LoVo (cell line): ENCODE measurements at places on chromosomes 6 and 20.

DNA sequence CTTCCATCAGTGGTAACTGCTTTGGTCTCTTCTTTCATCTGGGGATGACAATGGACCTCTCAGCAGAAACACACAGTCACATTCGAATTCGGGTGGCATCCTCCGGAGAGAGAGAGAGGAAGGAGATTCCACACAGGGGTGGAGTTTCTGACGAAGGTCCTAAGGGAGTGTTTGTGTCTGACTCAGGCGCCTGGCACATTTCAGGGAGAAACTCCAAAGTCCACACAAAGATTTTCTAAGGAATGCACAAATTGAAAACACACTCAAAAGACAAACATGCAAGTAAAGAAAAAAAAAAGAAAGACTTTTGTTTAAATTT is 6.1 kb downstream of the EDN1 start:
- peak; percentile 89 for DNase-seq

DNA sequence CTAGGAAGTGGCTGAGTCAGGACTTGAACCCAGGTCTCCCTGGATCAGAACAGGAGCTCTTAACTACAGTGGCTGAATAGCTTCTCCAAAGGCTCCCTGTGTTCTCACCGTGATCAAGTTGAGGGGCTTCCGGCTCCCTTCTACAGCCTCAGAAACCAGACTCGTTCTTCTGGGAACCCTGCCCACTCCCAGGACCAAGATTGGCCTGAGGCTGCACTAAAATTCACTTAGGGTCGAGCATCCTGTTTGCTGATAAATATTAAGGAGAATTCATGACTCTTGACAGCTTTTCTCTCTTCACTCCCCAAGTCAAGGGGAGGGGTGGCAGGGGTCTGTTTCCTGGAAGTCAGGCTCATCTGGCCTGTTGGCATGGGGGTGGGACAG is 44.6 kb upstream of the TTPAL start:
- no peak for DNase-seq

- no peak for DNase-seq
Measured at GRCh38 chr20:39691151-39691862, 729.2 kb downstream of the DHX35 start.

GRCh38 chr20:57326667-57327455 is 2.7 kb upstream of the SPO11 start:
- DNase-seq: peak; percentile 91

DNA sequence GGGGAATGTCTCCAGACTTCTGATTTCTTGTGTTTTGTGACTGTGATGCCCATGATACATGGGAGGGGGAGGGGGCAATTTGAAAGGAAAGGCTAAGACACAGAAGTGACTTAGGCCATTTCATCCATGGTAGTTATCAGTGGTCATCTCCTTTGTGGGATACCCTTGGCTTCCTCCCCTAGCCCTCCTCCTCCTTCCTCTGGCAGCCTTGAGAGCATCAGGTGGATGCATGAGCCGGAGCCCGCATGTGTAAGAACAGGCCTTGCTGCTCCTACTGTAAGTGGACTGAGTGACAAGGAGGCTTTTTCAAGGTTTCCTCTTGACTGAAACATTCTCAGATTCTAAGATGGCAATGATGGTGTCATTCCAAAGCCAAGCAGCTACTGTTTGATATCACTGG is 874 bp downstream of the CD83 start:
- DNase-seq: no peak

DNA sequence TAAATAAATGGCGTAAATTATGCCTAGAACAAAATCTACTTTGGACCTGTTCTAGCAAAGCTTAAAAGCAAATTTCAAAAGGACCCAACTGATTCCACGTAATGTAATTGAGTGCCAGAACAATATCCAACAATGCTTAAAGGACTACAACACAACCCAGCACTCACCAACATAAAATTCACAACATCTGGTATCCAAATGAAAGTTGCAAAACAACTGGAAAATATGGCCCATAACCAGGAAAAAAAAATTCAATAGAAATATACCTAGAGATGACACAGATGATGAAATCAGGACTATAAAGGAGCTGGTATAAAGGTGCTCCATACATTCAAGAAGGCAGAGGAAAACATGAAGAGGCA is 14.1 kb downstream of the TUBB2B start:
- DNase-seq: no peak

DNA sequence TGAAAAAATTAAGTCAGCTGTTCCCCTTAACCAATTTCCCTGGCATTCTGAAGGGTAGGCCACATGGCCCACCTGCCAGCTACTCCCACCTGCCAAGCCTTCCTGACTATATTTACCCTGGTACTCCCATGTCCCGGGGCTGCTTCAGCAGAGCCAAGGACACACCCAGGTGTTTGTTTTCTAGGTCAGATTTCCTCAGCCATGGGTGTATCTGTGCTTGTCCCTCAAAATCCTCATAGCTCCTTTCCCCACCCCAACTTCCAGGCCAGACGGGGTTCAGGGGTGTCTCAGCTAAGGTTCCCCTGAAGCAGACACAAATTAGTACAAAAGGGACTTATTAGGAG is 139.4 kb upstream of the CDYL start:
- DNase-seq: no peak

- no peak for DNase-seq
Measured at GRCh38 chr6:90484903-90485302, 102.0 kb downstream of the MAP3K7 start.

DNA sequence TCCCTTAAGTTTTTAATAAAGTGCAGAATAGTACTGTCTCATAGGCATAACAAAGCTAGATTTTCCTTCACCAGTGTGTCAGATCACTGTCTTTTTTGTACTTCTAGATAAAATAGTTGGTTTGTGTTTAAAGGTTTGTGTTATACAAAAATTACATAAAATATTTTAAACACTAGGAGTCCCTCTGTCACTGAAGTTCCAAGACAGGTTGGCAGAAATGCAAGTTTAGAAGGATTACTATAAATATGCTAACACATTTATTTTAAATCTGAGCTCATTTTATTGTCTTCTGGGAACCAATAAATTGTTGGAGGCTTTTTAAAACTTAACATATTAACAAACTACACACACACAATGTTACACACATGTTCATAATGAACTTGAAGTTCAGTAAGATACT is 30.8 kb upstream of the RUNX2 start:
- DNase-seq: no peak

DNA sequence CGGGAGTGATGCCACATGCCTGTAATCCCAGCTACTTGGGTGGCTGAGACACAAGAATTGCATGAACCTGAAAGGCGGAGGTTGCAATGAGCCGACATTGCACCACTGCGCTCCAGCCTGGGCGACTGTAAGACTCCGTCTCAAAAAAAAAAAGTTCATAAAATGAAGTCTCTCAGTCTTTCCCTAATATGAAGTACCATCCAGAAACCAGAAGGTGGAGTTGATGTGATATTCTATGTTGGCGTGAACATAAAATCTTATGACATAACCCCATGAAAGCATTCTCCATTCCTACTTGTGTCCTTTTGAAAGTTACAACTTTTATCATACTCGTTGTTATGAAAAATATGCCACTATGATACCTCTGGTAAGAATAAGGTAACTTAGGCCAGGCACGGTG is 5.7 kb downstream of the SOD2 start:
- no peak for DNase-seq

GRCh38 chr6:47376930-47377329 is 67.2 kb upstream of the TNFRSF21 start:
- no peak for DNase-seq

DNA sequence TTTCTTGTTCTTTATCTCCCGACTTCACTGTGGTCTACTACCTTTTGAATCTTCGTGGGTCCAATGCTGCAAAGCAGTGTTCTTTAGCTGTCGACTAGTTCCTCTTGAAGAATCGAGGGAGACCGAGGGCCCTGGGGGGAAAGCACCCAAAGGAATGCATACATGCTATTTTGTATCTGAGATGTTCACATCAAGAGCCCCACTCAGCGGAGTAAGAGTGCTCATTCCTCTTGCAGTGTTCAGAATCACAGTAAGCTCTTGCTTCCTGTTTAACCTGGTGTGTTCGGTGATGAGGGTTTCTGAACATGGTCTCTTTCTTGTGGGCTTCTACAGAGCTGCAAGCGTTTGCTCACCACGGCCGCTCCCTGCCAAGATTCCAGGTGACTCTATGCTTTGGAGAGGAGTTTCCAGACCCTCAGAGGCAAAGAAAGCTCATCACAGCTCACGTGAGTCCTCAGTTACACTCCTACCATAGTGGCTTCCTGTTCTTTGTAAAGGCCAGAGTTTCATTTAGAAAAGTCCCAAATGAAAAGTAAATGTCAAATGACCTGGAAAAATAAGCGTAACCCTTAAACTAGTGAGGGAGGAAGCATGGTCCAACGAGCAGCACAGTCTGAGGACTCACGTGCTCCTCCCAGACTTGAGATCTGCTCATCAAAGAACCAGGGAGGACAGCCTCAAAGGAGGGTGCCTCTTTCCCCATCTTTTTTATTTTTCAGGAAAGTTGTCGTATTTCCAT is 13.3 kb downstream of the IRF4 start:
- no peak for DNase-seq

DNA sequence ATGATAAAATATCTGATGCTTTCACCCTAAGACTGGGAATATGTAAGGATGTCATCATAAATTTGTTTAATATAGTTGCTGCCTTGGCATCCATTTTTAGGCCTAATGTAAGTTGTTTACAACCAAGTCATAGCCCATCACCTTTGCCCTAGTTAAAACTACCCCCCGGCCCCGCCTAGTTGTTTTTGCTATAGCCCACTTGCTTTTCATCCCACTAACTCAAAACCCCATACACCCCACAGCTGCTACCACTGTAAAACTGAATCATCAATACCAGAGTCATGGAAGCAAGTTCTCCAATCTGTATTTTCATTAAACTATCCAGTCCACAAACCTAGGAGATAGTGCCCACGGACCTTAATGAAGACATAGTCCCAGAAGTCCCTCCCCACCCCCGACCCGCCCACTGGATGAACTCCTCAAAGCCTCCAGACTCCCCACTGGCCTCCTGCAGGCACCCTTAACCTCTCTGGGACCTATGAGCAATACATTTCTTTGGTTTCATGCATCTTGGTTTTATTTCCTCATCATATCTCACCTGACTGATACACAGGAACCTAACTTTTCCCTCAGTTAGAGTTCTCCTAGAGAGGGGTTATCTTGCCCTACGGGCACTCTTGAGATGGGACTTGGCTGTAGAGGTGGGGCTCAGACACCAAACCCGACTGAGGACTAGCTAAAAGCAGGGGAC is 12.5 kb upstream of the ZDHHC14 start:
- DNase-seq: no peak

GRCh38 chr6:11064836-11065235 is 20.7 kb upstream of the ELOVL2 start:
- no peak for DNase-seq

GRCh38 chr20:41005361-41005729 is 23.3 kb upstream of the TOP1 start:
- peak; percentile 96 for DNase-seq

DNA sequence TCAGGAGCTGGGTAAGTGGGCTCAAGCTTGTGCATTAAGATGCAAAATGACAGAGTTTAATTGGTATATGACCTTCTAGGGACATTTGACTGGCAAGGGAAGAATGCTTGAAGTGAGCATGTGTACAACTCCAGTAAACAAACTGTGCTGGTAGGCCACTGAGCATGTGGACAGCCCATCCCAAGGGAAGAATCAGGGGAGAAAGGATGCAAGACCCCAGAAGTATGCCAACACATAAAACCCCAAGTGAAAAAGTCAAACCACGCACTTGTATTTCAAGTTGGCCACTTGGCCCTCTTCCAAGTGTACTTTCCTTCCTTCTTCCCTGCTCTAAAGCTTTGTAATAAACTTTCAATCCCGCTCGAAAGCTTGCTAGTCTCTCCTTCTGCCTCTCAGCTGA is 10.4 kb upstream of the THBD start:
- DNase-seq: no peak

- no peak for DNase-seq
Measured at GRCh38 chr20:57433657-57434389, 42.6 kb downstream of the RBM38 start.

- no peak for DNase-seq
Measured at GRCh38 chr20:58719258-58719657, 26.7 kb downstream of the NPEPL1 start.

- DNase-seq: no peak
Measured at GRCh38 chr6:142459271-142459670, 157.5 kb downstream of the ADGRG6 start.

- no peak for DNase-seq
Measured at GRCh38 chr6:133854041-133854363, 34.9 kb upstream of the TCF21 start.

GRCh38 chr6:72817208-72817607 is 195.3 kb downstream of the KCNQ5 start:
- DNase-seq: no peak

GRCh38 chr20:64003960-64004725 is 23.2 kb downstream of the PRPF6 start:
- DNase-seq: no peak

DNA sequence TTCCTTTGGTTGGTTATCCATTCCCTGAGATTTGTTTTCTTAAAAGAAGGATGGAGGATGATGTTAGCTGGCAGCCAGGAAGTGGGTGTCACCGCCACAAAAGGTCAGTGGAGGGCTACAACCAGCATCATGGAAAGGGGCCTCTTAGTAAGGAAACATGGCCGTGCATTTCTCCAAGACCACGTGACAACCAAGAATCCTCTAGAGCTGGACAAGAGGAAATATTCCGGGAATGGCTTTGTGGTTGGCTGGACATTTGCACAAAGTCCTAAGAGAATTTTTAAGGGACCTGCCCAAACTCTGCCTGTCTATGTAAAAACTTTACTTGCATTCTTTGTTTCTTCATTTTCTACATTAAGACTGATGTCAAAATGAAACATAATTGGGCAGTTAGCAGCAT is 399.9 kb upstream of the MARCKS start:
- no peak for DNase-seq

GRCh38 chr6:27251112-27251605 is 3.7 kb downstream of the PRSS16 start:
- peak; percentile 90 for DNase-seq

- DNase-seq: no peak
Measured at GRCh38 chr20:63958964-63959698, 2.9 kb upstream of the UCKL1 start.

DNA sequence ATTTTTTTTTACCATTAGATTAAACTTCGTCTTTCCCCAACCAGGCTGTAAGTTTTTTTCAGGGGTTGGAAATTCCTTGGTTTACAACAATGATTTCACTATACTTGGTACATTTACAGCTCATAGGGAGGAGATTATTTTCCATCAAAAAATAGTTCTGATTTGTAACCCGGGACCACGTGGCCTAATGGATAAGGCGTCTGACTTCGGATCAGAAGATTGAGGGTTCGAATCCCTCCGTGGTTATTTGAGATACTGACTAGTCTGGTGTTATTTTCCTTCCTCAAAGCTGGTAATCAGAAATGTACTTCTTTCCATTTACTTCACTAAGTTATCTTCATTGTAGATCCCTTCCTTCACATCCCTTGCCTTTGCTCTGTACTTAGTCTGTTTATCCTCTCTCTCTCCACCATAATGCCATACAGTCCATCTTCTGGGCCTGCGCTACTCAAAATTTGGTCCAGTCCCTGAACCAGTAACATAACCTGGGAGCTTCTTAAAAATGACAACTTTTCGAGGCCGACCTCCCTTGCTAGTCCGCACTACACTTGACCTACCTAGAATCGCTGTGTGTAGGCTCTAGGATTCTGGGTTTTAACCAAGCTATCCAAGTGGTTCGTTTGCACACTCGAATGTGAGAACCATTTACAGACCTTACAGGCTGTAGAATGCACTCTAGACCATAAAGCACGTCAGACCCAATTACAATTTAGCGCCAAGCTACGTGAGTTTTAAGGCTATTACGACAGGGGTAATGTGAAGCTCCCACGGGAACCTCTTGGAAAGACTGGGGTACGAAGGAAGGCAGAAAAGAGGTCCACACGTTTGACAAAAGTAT is 42.1 kb upstream of the BTN3A2 start:
- DNase-seq: peak; percentile 82

- no peak for DNase-seq
Measured at GRCh38 chr6:115909923-115910546, 150.7 kb downstream of the FRK start.
